ENCODE measurements at places on chromosomes 6 and 20.

- no peak for DNase-seq
Observed at GRCh38 chr6:125020385-125020784, 58.1 kb downstream of the RNF217 start.

DNA sequence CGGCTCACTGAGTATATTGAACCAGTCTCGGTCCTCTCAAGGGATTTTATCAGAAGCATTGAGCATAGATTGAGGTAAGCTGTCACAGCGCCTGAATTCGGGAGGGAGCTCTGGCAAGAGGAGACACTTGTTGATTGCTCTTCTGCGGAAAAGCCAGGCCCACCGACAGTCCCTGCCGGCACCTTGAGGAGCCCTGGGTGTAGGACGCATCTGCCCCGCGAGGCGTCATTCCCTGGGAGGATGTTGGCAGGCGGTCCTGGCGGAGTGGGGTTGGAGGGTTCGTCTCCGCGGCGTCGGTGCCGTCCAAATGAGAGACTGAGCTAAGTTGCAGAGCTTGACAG lies 843 bp downstream of the FBXO9 start:
- DNase-seq: peak; percentile 59

- DNase-seq: no peak
Observed at GRCh38 chr6:169244684-169245383, 8.8 kb downstream of the THBS2 start.

GRCh38 chr20:53570446-53571276 lies 23.0 kb downstream of the ZNF217 start:
- DNase-seq: no peak
